ENCODE measurements at places on chromosomes 11 and 22. TPM values are rescaled to one million over a fixed set of nuclear protein-coding genes. Genes with fewer than 3 reads are reported as not detected.

Gene NELL1
- total RNA-seq = not detected

Gene MOGAT2
- total RNA-seq = not detected

Gene HEPHL1
- not detected for total RNA-seq

Gene WT1
- total RNA-seq = 4.4 TPM

Gene WNT7B
- total RNA-seq = not detected

Gene UBQLN3
- not detected for total RNA-seq

Gene ANO9
- not detected for total RNA-seq

Gene GSTT2B
- total RNA-seq = 0.38 TPM

Gene MLC1
- 0.04 TPM for total RNA-seq

Gene OR8D4
- total RNA-seq = not detected

Gene SGSM1
- not detected for total RNA-seq

Gene GRIK4
- not detected for total RNA-seq

Gene APOA5
- total RNA-seq = not detected

Gene VWCE
- 0.94 TPM for total RNA-seq

Gene MUC2
- 0.03 TPM for total RNA-seq

Gene C1QTNF6
- total RNA-seq = 1.7 TPM

Gene E2F8
- total RNA-seq = 3.0 TPM

Gene ASCL2
- total RNA-seq = not detected

Gene ROBO3
- 53.3 TPM for total RNA-seq

Gene ASCL3
- not detected for total RNA-seq

Gene DEUP1
- total RNA-seq = not detected

Gene APBB1
- total RNA-seq = 20.5 TPM

Gene DNAL4
- total RNA-seq = 12.5 TPM

Gene CLTCL1
- total RNA-seq = 8.5 TPM

Gene BAIAP2L2
- total RNA-seq = 44.1 TPM

Gene C1QTNF5
- total RNA-seq = not detected

Gene GLB1L2
- 17.7 TPM for total RNA-seq

Gene CHADL
- 1.2 TPM for total RNA-seq

Gene LTO1
- 23.0 TPM for total RNA-seq

Gene MMP13
- total RNA-seq = 0.24 TPM

Gene OR10A2
- total RNA-seq = not detected

All from A375 (cell line).